Fibroblast of villous mesenchyme (primary cell): ENCODE measurements at places on chromosomes 7 and 10. TPM values are rescaled to one million over a fixed set of nuclear protein-coding genes. Genes with fewer than 3 reads are reported as not detected.
A peak's percentile ranks its signal among the peaks of the same experiment; 100 is the strongest.

Gene LAMB4
- total RNA-seq: under 0.01 and 0.64 TPM in 2 replicates

GRCh38 chr7:131170440-131171271 lies 157.0 kb upstream of the MKLN1 start:
- peak; percentile 51 for DNase-seq

Gene SKIDA1
- 0.32 and 0.43 TPM in 2 replicates for total RNA-seq

- DNase-seq: peak; percentile 36
These were observed 37.3 kb upstream of the PRSS1 start for GRCh38 chr7:142711746-142712616.

GRCh38 chr10:60809157-60809556 lies 30.9 kb downstream of the CDK1 start:
- peak; percentile 99 for DNase-seq
